ENCODE measurements at places on chromosomes 2 and 18.

DNA sequence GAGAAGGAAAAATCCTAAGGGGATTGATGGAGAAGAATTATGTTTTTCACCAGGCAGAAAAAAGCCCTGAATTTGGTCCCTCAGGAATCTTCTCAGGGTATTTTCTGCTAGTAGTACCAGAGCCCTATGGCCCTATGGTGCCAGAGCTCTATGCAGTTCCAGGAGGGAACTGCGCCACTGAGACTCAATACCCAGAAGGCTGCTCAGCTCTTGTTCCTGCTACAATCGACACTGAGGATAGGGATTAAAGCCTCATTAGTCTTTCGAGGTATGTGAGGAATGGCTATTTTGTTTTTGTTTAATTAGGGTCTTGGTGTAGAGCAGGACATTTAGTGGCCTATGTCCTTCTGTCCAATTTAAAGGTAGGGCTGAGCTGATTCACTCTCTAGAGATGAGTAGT, 21.7 kb upstream of the PPP3R1 start:
- DNase-seq, result no peak

- DNase-seq, result no peak
Measured at GRCh38 chr18:70074116-70074515, 126.4 kb upstream of the CD226 start.

DNA sequence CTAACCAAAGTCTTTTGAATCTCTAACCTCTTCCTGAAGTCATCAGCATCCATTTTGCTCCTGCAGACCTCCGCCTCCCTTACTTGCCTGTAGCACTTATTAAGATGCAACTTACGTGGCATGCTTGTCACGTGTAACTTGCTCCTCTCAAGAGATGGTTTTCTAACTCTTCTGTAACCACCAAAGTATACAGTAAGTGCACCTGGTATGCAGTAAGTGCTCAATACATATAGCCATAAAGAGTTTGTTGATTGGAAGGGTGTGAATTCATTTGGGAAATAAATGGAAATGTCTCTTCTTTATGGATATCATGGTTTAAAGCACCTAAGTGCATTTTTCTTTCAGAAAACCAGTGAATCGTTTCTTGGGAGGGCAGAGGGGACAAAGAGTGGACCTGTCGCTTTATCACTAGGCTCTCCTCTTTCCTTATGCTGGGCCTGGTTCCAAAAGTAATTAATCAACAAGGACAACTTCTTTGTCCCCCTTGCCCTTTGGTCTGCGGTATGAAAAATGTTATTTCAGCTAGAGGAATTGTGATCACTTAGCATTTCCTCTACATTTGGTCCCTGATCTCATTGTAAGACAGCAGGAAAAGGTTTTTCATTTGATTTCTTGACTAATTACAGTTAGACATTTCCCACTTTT, 370.0 kb upstream of the SPRED2 start:
- DNase-seq, result no peak

DNA sequence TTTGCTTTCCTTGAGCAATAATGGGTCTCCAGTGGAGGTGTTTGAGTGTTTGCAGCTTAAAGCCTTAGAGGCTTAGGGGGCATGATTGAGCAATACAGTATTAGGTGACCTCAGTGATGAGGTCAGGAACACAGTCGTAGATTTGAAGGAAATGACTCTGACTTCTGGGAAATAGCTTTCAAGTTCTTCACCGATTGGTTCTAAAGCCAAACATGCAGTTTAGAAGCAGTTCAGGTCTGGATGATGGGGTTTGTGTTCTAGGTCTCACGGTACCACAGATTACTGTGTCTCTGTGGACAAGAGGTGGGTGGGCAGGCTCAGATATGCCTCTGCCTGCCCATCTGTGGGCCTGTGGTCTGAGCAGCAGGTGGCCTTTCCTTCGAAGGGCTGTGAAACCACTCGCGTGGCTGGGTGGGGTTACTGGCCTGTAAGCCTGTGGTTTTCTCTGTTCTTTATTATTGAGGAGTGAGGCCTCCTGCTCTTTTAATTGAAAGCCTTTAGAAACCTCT, 7.8 kb downstream of the MTHFD2 start:
- no peak for DNase-seq

- no peak for DNase-seq
Measured at GRCh38 chr2:69567909-69568300, 75.6 kb downstream of the AAK1 start.

DNA sequence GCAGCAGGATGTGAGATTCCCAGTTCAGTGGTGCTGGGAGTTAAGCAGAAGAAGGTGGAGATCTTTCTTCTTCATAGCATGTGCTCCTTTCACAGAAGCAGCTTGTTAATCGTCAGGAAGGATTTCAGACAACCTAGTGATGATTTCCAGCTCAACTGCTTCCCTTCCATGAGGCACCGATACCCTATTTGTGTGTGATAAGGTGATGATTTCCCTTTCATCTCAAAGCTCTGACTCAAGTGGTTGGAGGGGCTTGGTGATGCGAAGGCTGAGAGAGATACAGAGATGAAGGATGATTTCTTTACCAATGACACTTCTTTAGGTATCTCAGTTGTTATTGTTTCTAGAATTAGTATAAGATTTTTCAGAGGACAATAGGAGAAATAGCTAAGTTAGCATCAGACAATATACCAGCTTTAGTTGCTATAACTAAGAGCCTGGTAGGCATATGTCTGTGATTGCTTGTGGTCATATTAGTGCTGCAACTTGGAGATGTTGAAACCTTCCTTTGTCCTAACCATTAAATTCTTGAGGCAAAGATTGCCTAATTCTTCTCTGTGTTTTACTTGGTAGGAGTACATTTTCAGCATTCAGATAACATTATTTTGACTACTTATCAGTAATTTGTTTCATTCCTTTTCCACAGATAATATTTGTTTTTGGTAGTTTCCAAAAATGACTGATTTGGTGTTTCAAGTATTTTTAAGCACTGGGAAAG, 111.3 kb downstream of the PLCL1 start:
- DNase-seq, result no peak

GRCh38 chr2:65420712-65421431, 11.5 kb downstream of the SPRED2 start:
- DNase-seq, result no peak

DNA sequence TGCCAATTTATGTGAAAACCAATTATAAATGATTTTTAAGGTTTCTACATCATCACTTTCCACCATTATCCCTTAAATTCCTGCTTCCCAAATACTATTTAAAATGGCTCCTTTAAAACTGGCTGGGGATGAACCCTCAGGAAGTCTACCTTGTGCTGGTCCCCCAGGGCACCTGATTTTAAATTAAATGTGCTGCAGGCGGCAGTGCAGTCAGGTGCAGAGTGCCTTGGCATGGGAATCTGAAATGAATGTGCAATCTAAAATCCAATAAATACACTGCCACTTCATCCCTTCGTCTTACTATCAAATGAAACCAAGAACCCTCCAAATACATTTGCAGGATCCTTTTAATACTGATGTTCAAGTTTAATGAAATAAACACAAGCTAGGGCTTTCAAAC, 61.8 kb downstream of the C2orf76 start:
- DNase-seq, result no peak

GRCh38 chr2:167575276-167575675, 672.1 kb downstream of the STK39 start:
- no peak for DNase-seq

All from NCI-H345 (cell line).